Stimulated activated CD4-positive, alpha-beta T cell treated with anti-CD3 and anti-CD28 coated beads, Interleukin-15, amount 100 ng/mL, for 1 hour (primary cell): ENCODE measurements at places on chromosomes 5 and 9.

DNA sequence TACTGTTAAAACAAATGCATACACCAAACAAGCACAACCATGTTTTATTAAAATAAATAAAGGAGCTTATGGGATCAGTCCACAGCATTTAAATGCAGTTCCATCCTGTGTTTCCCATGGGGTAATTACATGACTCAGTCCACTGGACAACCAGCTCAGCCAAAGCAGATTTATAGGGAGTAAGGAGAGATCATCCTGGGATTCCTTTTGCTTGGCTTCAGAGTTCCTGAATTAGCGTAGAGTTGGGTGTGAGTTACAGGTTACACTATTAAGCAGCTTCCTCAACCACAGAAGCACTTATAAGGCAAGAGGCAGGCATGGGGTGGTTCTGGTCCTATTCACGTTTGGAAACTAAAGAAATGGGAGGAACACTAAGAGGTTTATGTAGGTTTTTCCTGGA, 381.1 kb upstream of the ACTBL2 start:
- no peak for DNase-seq

GRCh38 chr5:108930107-108930506, 182.4 kb downstream of the FER start:
- DNase-seq = no peak

DNA sequence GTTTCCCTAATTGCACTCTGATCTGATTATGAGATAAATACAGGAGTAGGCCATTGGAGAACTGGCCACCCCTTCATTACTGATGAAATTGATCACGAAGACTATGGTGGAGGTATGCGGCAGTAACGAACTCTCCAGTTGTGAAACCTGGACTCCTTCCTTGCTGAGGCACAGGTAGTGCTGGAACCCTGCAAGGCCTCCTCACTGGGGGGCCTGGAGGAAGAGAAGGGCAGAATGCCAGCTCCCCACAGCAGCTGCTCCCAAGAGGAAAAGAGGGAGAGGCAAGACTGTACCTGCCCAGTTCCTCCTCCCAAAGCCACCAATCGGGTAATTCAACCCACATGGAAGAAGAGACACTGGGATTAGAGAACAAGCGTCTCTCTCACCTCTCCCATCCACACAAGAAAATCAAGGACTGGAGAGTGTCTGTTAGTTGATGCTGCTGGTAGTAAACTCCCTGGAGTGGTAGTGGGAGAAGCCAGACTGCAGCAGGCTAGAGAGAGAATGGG, 19.1 kb upstream of the TRIO start:
- DNase-seq = no peak

DNA sequence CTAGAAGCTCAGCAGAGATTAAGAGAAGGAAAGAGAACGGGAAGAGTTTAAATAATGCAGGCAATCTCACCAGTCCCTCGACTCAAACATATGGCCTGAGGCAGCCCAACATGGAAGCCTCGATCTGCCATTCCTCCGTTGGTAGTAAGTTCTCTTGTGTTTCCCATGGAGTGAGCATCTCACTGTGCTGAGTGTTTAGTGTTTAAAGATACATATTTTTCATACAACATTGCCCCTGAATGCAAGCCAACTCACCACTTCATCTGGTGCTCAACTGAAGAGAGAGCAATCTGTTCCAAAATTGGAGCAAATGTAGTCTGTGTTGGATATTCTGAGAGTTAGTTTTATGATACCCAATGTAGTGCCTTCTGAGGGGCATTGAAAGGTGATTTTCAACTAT, 171.5 kb upstream of the ATP10B start:
- DNase-seq = no peak

DNA sequence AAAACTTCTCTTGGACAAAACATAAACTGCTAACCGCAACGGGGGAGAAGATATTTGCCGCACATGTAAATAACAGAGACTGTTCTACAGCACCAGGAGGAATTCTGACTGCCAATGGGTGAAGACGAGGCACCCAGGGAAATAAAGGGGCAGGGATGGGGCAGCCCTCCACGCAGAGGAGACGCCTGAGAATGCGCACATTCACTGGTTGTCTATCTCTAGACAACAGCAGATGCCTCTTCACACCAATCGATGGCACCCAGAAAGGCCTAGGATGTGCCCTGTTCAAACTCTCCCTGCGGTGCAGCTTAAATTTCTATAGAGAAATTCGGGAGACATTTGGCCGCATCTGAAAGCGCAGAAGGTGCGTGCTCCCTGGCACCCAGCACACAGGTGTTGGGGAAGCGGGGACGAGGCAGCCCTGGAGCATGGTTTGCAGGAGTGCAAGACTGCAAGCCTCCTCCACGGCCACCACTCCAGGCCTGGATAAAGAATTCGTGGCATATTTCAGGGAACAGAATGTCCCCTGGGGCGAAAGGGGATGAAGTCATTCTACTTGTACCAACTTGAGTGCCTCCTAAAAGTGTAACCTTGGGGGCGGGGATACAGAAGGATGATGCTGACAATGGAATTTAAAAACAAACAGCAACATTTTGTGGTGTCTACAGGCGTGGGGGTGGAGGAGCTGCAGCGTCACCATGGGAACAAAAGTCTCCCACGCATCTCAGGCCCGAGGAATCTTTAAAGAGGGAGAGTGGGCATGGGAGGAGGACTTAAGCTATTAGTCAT, 6.3 kb upstream of the IRX2 start:
- no peak for DNase-seq

DNA sequence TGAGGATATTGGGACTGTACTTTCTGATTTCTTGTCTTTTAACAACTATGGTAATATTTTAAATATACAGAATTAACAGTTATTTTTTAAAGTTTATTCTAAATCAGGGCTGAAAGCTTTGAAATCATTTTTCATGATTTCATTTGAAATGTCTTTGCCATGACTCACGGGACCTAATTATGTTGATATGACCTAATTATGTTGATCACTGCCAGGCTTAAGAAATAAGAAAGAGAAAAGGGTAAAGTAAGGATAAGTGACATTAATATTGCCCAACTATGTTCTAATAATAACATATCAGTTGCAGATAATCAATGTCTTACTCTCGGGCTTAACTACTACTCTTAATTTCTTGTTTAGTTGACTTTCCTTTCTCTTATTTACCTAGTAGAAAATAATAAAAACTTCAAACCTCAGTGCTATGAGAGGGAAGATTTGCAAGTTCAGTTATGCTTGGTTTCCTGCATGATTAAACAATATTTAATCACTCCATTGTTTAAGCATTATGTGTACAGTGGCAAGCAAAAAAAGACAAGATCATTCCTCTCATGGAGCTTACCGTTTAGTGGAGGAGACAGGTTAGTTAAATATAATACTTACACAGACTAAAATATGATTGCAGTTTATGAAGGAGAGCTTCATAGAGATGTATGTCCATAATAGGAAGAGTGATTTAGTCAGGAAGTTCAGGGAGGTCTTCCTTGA, 67.0 kb upstream of the EIF4EBP3 start:
- no peak for DNase-seq

DNA sequence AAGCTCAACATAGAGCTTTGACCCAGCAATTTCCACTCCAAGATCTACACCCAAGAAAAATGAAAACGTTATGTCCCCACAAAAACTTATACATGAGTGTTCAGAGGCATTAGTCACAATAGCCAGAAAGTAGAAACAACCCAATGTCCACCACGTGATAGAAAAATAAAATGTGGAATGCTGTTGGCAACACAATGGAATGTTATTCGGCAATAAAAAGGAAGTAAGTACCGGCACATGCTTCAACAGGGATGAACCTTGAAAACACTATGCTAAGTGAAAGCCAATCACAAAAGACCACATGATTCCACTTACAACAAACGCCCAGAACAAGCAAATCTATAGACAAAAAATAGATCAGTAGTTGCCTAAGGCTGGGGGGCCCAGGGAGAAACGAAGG, 6.0 kb downstream of the UBQLN1 start:
- no peak for DNase-seq

GRCh38 chr5:56588636-56589480, 226.5 kb upstream of the MAP3K1 start:
- DNase-seq = peak; percentile 34

GRCh38 chr9:106891286-106891685, 28.3 kb downstream of the ZNF462 start:
- DNase-seq = no peak

DNA sequence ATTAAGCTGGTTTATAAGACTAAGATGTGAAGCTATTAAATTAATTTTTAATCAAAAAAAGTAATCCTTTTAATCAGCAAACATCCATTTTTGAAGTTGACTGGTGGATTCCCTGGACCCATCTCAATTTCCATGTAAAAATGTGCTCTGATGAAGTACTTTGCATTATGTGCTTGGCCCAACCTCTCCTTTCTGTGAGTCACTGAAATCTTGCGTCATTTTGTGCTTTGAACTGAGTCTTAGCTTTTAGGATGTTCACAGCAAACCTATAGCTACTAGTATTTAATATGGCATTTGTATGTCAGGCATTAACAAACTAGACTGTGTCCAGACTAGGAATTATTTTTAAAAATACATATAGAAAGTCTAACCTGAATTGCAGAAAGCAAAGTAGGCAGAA, 55.0 kb upstream of the CDH12 start:
- DNase-seq = no peak

DNA sequence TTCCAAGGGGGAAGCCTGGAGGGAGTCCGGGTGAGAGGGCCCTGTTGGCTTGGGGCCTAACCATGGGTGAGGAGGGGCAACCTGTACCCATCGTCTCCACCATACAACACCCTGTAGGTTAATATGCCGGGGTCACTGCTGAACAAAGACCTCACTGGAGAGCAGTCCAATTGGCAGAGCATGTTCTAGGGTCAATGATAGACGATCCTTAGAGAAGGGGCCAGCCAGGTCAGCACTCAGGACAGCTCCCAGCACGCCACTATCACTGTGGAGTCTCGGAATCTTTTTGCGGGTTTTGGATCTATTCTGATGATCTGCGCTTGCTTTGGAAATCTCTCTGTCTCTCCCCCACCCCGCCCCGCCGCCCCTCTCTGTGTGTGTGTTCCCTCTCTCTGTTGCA, 218.4 kb upstream of the MVB12B start:
- no peak for DNase-seq

DNA sequence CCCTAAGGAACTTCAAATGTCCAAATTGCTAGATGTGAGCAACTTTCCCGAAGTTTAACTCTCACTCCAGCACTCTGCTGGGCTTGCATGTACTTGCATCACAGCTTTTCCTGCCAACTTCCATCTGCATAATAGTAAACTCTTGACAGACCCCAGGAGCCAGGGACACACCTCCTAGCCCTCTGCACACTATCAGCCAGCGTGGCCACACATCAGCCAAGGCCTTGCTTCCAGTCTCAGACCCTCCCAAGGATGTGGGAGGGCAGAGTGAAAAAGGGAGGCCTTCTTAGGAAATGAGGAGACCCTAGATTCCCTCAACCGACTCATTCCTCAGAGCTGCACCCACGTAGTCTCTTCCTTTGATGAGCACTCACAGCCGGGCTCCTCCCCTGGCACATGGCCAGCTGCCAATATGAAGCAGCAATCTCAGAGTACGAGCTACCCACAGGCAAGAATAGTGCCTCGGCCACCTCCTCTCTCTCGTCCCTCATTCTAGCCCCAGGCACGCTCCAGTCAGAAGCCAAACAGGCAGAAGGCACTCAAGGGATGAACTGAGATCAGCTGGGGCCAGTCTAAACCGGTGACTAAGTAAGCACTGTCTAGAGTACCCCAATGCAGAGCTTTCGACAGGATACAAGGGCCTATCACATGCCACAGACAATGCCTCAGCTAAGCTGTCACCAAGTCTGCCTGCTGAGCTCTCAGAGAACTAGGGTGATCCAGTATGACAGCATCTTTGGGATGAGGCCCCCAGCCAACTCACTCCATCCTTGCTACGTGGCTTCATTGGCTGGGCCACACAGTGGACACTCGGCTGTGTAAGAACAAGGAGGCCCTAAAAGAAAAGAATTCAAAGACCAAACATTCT, 2.3 kb downstream of the P4HA2 start:
- DNase-seq = peak; percentile 21

DNA sequence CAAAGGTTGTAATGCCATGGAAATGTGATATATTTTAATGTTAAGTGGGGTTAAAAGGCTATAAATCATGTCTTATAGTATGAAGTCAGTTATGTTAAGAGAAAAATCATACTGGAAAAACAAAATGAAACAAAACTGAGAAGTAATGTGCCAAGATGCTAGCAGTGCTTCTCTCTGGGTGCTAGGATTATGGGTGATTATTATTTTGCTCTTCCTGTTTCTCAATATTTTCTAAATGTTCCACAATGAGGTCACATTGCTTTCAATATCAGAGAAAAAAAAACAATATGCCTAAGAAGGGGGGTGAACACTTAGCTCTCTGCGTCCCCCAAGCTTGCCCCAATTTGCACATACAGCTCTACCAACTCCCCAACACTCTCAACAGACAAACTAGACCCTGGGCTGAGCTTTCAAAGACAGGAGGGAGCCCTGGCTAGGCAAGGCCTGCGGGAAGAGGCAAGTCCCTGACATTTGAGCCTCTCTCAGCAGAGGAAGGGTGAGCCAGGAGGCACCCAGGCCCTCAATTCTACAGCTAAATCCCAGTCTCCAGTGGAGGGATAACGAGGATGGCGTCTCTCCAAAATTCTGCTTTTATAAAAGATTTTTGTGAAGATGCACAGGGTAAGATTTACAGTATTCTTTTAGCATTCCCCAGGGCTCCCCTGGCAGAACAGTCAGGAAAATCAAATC, 24.4 kb downstream of the WHRN start:
- no peak for DNase-seq

- DNase-seq = peak; percentile 27
Observed at GRCh38 chr9:33452828-33453271, 5.5 kb upstream of the AQP3 start.

DNA sequence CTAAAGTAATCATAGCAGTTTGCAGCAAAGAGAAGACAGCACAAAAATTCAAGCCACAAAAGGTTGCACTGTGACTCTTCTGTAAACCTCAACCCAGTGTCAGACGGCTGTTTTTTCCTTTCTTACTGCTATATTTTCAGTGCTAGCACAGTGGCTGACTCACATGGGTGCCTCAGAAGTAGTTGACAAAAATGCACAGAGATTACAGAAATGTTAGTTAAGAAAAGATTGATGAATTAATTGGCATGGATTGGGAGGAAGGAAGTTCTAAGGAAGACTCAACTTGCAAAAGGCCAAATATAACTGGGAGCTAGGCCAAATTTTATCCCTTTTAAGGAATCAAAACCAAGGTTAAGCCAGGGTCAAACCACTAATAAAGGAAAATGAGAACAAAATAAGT, 43.7 kb upstream of the ITGA1 start:
- peak; percentile 5 for DNase-seq

DNA sequence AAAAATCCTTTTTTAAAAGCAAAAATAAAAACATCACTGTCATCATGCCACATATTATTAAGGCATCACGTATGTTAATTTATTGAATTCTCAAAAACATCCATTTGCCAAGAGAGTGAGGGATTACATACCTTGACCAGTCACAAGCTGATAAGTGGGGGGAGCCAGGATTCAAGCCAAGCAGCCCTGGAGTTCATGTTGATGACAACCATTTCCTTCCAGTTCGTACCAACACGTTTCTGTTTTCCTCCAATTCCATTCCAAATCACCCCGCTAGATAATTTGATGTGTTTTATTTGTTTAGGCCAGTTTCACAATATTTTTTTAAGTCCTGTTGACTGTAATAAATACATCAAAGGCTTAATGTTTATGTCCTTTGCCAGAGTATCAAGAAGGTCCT, 53.0 kb downstream of the SLC1A3 start:
- DNase-seq = no peak
